Stimulated activated CD4-positive, alpha-beta T cell treated with anti-CD3 and anti-CD28 coated beads, Interleukin-4, amount 100 ng/mL, for 1 hour (primary cell): ENCODE measurements at places on chromosomes 7 and 10.

- DNase-seq, result no peak
Measured at GRCh38 chr10:122097935-122098334, 109.0 kb downstream of the TACC2 start.

- no peak for DNase-seq
Measured at GRCh38 chr10:119231654-119232053, 24.3 kb downstream of the GRK5 start.

- no peak for DNase-seq
Measured at GRCh38 chr10:4081685-4082111, 296.7 kb upstream of the KLF6 start.

DNA sequence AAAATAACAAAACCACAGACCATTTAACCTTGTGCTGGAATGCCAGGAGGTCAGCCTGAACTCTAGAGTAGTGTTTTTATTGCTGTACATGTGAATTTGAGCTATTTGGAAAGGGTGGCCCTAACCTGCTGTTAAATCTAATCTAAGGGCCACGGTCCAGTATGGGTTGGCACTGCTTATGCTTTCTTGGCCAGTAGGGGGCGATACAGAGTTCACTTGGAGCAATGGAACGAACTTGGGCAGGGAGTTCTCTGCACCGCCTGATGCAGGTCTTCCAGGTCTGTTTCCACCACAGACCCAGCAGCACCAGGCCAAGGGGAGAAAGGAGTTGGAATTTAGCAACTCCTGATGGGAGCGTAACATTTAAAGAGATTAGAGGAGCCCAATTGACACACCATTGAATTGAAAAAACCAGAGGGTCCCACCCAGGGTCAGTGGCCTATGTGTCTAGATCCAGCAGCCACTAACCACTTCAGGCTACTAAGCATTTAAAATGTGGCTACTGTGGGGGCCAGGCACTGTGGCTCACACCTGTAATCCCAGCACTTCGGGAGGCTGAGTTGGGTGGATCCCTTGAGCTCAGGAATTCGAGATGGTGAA, 75.7 kb upstream of the EFCAB10 start:
- peak; percentile 65 for DNase-seq

DNA sequence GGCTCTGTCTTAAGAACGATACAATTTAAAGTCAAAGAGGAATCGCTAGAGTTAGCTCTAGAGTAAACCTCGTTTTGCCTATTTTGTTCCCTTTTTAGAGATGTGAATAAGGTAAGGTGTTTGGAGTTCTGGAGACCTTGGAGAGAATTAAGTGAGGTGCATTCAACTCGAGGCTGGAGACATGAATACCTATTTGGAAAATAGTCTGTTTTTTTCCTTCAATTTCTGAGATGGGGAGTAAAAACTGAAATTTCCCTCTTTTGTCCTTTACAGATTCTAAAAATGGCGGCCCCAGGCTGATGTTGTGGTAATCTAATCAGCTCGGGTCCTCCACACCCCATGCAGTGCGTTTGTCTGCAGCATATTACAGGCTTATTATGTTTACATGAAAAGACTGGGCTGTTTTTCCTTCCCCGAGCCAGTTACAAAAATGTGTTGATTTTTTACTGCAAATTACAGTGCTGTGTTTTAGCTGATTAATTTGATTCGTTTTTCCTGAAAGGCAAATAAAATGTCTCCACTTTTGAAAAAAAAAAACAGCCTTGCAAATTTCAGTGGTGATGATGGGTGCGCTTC, 1.5 kb downstream of the KMT2E start:
- DNase-seq, result peak; percentile 17

DNA sequence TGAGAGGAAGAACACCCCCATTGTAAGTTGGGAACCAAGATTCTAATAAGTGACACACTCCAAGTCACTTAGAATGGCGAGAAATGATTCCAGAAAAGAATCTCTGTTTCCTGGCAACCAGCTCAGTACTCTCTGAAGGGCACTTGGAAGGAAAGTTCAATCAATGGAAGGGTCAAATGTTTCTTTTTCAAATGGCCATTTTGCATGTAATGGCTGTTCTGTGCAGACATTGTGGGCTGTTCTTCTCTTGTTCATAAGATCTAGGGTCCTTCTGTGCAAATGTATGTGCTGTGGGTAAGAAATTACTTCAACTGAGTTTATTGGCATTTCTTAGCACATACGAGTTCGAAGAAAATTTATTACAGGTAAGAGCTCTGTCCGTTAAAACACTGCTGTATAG, 145.3 kb downstream of the EVX1 start:
- no peak for DNase-seq

DNA sequence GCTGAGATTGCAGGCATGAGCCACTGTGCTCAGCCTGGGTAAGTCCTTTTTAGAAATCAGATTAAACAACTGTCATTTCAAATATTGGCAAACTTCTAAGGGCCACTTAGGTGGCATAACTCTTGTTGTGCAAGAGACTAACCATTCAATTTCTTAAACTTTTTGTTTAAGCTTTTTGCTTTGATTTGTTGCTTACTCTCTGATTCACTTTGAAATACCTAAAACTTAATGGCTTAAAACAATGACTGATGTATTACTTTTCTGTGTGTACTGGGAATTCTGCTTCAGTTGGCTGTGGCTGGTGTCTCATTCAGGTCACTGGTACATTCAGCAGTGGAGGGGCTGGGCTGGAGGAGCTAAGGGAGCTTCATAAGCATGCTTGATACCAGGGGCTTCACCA, 28.9 kb downstream of the ZNF25 start:
- DNase-seq, result no peak

DNA sequence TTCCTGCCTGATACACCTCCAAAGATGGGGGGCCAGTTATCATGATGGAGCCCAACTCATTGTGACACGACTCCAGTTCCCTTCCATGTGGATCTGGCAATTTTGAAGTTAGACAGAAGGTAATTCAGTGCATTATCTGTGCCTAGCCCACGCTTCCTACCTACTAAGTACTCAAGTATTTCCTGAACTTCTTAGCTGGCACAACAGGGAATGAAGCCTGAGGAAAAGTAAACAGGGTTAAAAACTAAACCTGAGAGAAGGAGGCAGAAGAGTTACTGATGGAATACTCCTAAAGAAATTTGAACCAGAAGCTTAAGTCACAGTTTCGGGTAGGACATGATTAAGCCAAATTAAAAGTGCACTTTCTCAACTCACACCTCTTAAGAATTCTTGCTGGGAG, 1.1 kb upstream of the SEC31B start:
- DNase-seq, result no peak

DNA sequence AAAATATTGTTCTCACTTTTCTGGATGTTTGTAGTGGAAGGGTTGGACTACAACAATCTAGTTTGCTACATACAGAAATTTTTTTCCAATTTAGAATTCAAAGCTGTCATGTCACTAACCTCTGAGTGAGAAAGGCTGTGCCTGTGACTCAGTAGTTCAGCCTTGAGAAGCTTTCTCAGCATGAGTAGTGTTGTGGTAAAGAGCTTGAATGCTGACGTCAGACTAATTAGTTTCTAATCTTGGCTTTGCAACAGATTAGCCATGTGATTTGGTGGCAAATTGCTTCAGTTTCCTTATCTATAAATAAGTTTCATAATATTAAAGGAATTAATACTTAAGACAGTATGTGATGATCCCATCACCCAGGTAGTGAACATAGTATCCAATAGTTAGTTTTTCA, 83.8 kb downstream of the ABCA13 start:
- no peak for DNase-seq

- DNase-seq, result no peak
Measured at GRCh38 chr7:38169847-38170246, 8.2 kb upstream of the STARD3NL start.

- no peak for DNase-seq
Measured at GRCh38 chr7:139750459-139751095, 27.2 kb downstream of the HIPK2 start.

GRCh38 chr10:122147663-122148062, 123.4 kb upstream of the BTBD16 start:
- DNase-seq, result no peak

DNA sequence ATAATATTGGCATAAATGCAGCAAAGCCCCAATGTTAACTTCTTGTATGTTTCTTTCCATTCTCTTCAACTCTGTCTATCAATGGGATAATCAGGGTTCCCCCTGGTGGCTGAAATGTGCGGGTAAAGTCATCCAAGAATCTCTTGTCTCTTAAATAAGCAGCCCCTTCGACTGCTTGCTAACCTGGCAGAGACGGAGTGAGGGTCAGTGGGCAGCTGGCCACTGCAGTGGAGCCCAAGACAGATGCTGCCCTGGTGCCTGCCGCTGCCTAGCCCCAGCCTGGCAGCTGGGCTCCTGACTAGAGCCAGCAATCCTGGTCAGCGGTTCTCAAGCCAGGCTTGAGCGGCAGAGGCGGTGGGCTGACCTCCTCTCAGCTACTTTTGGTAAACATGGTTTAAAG, 248.9 kb downstream of the COBL start:
- peak; percentile 40 for DNase-seq

- DNase-seq, result no peak
Measured at GRCh38 chr10:95384011-95384704, 93.4 kb upstream of the PDLIM1 start.

DNA sequence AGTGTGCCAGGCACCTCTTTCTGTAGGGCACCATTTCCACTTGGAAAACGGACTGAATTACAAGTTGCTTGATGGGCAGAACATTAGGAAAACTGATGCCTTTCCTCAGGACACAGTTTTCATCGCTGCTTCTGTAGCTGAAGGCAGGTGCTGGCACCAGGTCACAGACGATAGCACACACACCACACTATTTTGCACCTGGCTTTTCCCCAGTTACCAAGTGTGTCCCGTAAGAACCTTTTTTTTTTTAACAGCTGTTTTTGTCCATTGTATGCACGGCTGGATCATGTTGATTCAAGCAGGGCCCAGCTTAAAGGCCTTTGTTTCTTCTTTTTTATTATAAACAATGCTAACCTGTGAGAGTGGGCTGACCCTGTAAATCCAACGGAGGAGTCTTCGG, 1.3 kb upstream of the GET4 start:
- no peak for DNase-seq

- peak; percentile 99 for DNase-seq
Measured at GRCh38 chr10:101031128-101031795, at the start of the genes PDZD7 and SFXN3. Gene PDZD7, minus strand, starts transcription at chr10:101031129. Its CDS starts 910 bp downstream, at chr10:101030219. Gene SFXN3, plus strand, starts transcription at chr10:101031234. Its CDS starts 3,461 bp downstream, at chr10:101034695.

- DNase-seq, result peak; percentile 41
Measured at GRCh38 chr7:105014693-105015389, 836 bp downstream of the KMT2E start.

GRCh38 chr10:49295297-49295696, 3.7 kb upstream of the C10orf71 start:
- DNase-seq, result no peak

- DNase-seq, result no peak
Measured at GRCh38 chr7:120925392-120925791, 25.2 kb upstream of the ING3 start.

GRCh38 chr10:15745751-15746150, 26.0 kb upstream of the ITGA8 start:
- DNase-seq, result no peak

DNA sequence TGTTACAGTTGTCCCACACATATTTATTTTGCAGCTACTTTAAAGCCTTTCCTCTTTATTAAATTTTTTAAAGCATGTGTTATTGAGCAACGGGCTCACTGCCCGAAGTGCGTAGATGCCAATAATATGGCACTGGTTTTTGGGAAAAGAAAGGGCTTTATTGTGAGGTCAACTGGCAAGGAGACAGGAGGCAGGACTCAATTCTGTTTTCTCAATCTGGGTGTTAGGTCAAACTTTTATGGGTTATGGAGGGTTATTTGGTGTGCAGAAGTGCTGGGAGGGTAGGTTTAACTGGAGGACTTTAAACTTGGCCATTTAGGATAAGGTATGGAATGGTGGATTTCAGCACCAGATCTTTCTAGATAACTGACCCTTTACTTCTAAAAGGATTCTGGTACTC, 183.6 kb downstream of the LRRC4 start:
- DNase-seq, result no peak

GRCh38 chr10:36504758-36505157, 620.6 kb upstream of the ANKRD30A start:
- DNase-seq, result no peak

DNA sequence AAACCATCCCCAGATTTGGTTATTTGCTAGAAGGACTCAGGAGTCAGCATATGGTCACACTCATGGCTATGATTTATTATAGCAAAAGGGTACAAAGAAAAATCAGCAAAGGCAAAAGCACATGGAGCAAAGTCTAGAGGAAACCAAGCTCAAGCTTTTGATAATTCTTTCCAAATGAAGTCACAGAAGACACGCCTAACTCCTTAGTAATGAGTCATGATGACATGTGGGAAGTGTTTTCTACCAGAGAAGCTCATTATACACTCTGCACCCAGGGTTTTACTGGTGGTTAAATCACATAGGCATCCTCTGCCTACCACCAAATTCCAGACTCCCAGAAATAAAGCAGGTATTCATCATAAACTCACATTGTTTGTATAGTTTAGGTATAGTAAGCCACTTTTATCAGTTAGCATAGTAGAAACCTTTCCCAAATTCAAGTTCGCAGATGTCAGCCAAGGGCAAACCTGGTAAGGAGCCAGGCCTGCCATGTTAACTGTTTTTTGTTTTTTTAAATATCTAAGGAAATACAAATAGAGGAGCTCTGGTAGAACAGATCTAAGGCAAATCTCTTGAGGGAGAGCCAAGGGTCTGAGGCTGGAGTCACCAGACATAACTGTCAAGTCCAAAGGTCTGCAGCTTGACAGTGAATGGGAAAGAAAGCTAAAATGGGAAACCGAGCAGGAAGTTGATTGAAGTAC, 15.4 kb upstream of the HIBADH start:
- no peak for DNase-seq

- DNase-seq, result no peak
Measured at GRCh38 chr7:20306180-20306946, 24.3 kb upstream of the ITGB8 start.

DNA sequence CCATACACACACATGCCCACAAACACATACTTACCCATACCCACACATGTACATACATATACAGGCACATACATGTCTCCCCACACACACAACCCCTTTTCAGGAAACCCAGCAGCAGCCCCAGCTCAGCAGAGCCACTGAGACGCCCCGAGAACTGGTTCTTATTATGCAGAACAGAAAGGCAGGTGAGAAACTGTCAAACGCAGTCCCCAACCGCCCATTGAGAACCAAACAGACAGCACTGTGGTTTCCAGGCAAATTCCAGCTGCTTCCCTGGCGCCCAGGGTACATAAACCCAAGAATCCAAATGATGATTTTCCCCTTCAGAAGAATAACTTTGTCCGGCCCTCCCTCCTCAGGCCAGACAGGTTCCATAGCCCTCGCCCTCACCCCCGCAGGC, 366.6 kb upstream of the ZMIZ1 start:
- no peak for DNase-seq

GRCh38 chr10:116364868-116365267, 40.6 kb downstream of the CCDC172 start:
- no peak for DNase-seq

DNA sequence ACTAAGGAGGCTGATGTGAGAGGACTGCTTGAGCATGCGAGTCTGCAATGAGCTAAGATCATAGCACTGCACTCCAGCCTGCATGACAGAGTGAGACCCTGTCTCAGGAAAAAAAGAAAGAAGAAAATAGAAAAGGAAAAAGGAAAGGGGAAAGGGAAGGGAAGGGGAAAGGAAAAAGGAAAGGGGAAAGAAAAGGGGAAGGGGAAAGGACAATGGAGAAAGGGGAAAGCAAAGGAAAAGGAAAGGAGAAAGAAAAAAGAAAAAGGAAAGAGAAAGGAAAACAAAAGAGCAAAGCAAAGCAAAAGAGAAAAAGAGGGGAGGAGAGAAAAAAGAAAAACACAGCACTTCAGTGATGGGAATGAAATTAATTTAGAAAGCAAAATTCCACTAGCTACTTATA, 179.3 kb downstream of the SRPK2 start:
- DNase-seq, result no peak

- DNase-seq, result peak; percentile 66
Measured at GRCh38 chr7:73738220-73738611, 386 bp downstream of the ABHD11 start.
